ENCODE measurements at places on chromosomes 12 and 14. TPM values are rescaled to one million over a fixed set of nuclear protein-coding genes. Genes with fewer than 3 reads are reported as not detected.

The MGST1 gene
- total RNA-seq, result 155 TPM

The ORAI1 gene
- 13.6 TPM for total RNA-seq

The KRT73 gene
- not detected for total RNA-seq

The CD163 gene
- 153 TPM for total RNA-seq

DNA sequence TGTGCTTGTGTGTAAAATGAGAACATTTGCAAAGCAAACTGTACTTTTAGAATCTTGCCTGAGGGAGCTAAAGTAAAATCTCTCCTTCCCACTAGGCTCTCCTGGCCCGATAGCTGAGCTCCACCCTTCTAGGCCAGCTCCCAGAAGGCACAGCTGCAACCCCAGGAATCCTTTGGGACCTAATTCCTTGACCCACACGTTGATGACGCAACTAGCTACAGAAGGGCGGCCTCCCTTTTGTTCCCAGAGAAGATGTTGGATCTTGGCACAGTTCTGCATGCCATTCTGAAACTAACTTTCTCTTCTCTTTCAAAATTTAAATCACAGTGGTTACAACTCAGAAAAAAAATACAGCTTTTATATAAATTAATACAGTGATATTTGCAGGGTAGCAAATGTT, 268.1 kb downstream of the EGLN3 start:
- DNase-seq, result no peak

GRCh38 chr12:72717036-72717435, 444.9 kb downstream of the TRHDE start:
- DNase-seq, result no peak

- DNase-seq, result no peak
Observed at GRCh38 chr14:54278087-54278486, 118.7 kb upstream of the CDKN3 start.

GRCh38 chr14:82449926-82450468, 916.3 kb upstream of the SEL1L start:
- DNase-seq, result no peak

DNA sequence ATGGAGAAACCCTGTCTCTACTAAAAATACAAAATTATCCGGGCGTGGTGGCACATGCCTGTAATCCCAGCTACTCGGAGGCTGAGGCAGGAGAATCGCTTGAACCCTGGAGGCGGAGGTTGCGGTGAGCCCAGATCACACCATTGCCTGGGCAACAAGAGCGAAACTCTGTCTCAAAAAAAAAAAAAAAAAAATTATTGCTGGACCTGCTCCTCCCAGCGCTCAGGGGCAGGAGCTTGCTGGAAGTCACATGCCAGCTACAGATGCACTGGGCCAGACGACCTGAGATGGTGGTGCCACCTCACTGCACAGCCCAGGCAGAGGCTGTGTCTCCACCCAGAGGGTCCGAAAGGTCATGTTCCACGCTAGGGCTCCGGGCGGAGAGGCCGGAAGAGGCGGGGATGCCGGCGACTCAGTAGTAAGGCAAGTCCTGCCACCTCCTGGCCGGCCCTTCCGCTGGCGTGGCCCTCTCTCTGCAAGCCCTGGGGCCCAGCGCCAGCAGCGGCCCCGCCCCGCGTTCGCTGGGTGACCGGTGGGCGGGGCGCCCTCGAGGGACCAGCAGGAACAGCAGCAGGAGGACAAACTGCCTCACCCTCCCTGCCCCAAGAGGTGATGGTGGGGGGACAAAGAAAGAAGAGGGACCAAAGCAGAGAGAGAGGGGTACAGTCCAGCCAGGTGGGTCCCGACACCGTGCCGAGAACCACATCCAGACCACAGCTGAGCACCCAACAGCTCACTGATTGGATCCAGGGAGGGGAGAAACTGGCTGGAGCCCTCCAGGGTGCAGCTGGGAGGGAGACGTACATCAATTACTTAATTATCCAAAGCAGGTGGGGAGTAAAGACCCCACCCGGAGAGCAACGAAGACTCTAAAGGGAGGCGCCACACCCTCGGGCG, 3.6 kb upstream of the RHOF start:
- DNase-seq, result peak; percentile 97

DNA sequence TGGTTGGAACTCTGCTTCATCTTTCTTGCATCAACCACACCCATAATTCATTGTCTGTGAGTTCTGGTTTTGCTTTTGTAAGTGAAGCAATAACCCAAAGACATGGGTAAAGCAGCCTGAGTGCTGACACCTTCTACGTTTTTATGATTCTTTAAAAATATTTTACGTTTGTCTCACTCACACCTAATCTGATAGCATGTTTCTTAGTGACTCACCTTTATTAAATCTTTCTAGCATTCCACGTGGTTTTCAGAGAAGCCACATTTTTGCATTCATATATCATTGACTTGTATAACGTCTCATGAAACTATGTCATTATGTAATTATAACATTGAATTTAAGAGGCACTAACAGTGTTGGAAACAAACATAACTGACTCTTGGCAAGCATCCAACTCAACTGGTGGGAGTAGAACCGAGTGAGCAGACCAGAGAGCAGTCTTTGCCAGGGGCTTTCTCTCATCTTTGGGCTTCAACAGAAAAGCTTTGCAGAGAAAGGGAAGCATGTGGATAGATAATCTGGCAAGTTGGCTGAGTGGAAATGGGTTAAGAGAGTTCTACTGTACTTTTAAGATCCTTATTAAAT, 118.8 kb downstream of the TPH2 start:
- no peak for DNase-seq

GRCh38 chr12:83136411-83136810, 449.7 kb downstream of the TMTC2 start:
- DNase-seq, result no peak
